ENCODE measurements at places on chromosomes 5 and 9.

- no peak for DNase-seq
Observed at GRCh38 chr5:153372425-153373129, 117.9 kb upstream of the GRIA1 start.

DNA sequence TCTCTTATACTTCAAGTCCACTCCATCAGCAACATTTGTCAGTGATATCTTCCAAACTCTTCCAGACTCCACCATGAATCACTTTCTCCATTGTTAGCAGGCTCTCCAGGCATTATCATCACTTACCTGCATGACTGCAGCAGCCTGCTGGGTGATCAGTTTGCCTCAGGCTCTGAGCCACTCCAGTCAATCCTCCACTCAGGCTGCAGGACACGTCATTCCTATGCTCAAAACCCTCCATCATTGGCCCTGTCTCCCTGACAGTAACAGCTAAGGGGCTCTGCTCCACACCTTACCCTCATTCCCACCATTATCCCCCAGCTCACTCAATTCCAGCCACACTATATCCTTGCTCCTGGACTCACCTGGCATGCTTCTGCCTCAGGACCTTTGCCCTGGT, 10.7 kb downstream of the DIRAS2 start:
- DNase-seq, result no peak

GRCh38 chr5:154860765-154861164, 2.3 kb downstream of the CNOT8 start:
- DNase-seq, result peak; percentile 5

GRCh38 chr5:75006865-75007822, 45.2 kb downstream of the GCNT4 start:
- no peak for DNase-seq

DNA sequence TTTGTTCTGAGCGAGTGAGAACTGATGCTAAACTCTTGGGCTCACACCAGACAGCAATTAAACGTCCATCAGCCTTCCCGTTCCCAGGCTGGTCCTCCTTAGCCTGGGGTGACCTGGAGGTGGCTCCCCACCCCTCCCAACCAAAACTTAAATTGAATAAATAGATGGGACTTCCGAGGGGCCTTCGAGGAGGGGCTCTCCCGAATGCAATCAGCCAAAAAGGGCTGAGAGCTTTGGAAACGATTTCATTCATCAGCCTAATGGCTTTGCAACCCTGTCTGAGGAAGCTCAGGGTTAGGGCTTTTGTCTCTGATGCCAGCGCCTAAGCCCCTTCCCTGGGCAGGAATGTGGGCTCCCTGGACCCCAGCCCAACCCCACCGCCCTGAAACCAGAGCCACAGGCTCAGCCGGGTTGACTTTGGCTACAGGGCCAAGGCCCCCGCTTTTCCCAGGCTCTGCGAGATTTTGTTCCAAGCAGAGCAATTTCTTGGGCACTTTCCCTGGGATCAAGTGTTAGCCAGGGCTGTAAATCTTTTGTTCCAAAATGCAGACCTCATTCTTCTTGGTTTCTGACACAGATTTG, 29.2 kb downstream of the LHX3 start:
- no peak for DNase-seq
